Stimulated activated CD4-positive, alpha-beta T cell treated with anti-CD3 and anti-CD28 coated beads, Interleukin-15, amount 100 ng/mL, for 1 hour (primary cell): ENCODE measurements at places on chromosomes 3 and 15.
A peak's percentile ranks its signal among the peaks of the same experiment; 100 is the strongest.

DNA sequence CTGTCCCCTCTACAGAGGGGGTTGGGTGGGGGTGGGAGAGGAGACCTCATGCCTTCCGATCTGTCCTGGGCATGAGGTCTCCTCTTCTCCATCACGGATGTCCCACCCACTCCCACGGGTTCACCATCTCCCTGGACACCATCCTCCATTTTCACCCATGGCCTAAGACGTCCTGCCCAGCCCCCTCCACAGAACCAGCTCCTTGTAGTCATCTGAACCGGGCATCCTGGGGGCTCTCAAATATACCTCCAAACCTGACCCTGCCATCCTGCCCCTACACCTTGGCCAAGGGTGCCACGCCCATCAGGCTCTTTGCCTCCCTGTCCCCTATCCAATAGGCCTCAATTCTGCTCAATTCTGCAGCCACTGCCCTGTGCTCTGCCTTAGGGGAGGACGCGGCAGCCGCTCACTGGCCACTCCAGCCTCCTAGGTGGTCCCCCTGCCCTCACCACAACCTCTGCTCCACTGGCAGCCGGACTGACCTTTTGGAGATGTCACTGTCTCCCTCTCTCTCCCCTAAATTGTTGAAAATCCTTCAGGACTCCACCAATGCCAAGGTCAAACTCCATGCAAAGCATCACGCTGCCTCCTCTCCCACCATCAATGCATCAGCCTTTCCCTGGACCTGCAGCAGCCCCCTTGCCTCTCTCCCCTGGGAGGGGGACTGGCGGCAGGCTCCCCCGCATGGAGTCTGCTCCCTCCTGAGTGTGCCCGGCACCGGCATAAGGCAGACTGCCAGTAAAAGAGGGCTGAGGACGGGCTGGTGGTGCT, 9.4 kb upstream of the ANPEP start:
- no peak for DNase-seq

- DNase-seq: no peak
Observed at GRCh38 chr3:37467761-37468160, 293.4 kb upstream of the LRRFIP2 start.

- peak; percentile 69 for DNase-seq
Observed at GRCh38 chr3:128845778-128846485, 33.5 kb upstream of the ACAD9 start.

DNA sequence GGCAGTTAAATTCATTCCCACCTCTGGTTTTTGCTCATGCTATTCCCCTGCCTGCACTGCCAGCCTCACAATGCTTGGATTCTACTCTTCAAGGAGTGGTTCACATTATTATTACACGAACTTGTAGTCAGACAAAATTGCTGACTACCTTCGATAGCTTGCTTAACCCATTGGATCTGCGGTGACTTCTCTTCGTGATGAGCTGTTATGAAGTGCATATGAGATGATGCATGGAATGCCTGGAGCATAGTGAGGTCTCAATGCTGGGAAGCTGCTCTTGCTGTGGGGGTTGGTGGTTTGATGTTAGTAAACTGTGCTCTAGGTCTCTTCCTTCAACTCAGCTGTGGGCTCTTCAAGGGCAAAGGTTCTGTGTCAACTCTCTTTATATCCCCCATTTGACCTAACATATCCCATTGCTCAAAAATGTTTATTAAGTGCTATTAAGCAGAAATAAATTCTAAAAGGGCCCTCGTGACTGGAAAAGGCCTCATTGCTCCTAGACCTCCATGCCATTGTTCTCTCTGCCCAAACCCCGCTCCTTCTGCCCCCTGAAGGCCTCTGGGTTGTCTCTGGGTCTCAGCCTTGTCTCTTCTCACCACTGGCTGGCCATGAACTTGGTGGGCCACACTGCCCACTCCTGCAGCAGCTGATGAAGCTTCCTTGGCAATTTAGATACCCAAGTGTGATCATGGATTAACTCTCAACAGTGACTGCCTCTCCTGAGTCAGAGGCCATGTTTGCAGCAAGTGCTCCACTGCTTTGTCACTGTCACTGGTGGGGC, 4.5 kb upstream of the SLCO2A1 start:
- DNase-seq: no peak

DNA sequence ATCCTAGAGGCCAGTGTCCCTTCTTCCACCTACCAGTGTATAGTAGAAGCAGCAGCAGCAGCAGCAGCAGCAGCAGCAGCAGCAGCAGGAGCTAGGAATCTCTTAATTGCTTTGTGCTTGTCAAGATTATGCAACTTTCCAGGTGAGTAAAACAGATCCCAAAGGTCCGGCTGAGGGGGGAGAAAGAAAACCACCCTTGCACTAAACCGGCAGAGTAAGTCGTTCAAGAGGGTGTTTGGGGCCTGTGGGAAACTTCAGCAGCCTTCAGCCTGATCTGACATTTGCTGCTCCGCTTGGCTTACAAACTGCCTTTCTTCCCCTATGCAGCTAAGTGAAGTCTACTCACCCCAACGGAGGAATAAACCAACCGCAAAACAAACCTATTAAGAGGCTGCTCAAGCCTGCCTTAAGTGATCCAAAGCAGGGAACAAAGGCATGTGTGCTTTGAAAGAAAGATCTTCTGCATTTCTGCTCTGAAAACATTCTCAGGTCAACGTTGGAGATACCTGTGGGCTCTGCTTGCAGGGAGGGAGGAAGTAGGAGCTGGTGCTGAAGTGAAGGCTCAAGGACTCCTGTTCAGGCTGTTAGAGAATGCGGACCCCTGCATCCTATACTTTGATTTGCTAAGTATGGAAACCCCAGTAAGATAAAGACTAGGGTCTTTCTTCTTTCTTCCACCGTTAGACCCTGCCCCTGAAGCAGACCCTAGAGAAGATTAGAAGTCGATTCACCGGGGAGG, 35.7 kb upstream of the DLG1 start:
- DNase-seq: no peak

GRCh38 chr3:10524799-10525301, 19.5 kb upstream of the ATP2B2 start:
- DNase-seq: no peak

GRCh38 chr15:24696842-24697241, 21.3 kb downstream of the NPAP1 start:
- no peak for DNase-seq

DNA sequence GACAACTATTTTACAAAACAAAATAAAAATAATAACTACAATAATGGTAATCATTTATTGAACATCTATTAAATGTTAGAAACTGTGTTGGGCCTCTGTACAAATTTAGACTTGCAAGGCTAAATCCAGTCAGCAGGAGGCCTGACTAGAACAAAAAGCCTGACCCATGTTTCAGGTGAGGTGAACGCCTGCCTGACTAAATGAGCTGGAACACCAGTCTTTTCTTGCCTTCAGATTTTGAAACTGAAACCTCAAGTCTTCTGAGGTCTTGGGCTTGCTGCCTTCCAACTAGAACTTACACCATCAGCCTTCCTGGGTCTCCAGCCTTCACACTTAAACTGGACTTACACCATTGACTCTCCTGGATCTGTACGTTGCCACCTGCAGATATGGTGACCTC, 706.9 kb downstream of the TBL1XR1 start:
- DNase-seq: no peak

DNA sequence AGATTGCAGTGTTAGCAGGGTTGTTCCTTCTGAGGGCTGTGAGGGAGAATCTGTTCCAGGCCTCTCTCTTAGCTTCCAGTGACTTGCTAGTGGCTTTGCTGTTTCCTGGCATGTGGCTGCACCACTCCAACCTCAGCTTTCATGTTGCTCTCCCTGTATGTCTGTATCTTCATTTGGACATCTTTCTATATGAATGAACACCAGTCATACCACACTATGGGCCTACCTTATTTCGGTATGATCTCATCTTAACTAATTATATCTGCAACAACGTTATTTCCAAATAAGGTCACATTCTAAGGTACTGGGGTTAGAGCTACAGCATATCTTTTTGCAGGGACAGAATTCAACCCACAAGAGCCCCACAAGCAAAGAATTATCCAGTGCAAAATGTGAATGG, 356.7 kb upstream of the UMPS start:
- no peak for DNase-seq

GRCh38 chr15:62769604-62770003, 272.9 kb upstream of the TPM1 start:
- no peak for DNase-seq

DNA sequence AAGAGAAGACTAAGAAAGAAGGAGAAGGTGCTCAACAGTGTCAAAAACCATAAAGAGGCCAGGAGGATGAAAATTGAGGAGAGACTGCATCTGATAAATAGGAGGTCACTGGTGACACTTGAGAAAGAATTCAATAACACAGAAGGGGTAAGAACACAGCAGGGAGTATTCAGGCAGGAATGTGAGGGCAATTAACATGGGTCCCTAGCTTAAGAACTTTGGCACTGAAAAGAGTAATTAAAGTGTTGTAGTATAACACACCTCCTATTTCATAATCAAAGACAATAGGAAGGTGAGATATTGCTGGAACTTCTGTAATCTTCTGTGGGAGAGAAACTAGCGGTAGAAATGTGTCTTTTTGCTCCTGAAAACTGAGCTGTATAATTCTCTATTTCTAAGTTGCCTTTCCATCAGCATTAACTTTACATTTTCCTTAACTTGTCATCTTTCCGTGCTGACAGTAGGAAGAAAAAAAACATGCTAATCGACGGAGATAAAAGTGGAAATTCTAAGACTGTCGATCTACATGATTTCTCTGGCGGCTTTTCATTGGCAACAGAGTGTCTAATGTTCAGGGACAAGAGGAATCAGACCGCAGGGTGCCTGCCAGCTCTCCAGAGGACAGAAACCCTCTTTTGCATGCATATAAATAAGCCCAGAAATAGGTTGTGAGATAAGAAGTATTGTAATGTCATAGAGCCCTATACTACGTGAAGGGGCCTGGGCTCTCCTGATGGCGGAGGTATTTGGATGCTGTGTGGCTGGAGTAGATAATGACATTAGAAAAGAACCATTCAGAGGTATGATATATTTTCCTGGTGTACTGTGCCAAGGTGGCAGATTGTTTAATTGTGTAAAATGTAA, 147.9 kb upstream of the GAP43 start:
- no peak for DNase-seq

- DNase-seq: no peak
Observed at GRCh38 chr3:8990266-8991215, 27.3 kb upstream of the RAD18 start.
